Activated naive CD8-positive, alpha-beta T cell treated with anti-CD3 and anti-CD28 coated beads, Interleukin-2, amount 10 ng/mL, durations not matched to agents 7 days and 5 days (primary cell): ENCODE measurements at places on chromosomes 4 and X. TPM values are rescaled to one million over a fixed set of nuclear protein-coding genes. Genes with fewer than 3 reads are reported as not detected.

CMC4 gene
- 6.7 TPM for total RNA-seq

DNA sequence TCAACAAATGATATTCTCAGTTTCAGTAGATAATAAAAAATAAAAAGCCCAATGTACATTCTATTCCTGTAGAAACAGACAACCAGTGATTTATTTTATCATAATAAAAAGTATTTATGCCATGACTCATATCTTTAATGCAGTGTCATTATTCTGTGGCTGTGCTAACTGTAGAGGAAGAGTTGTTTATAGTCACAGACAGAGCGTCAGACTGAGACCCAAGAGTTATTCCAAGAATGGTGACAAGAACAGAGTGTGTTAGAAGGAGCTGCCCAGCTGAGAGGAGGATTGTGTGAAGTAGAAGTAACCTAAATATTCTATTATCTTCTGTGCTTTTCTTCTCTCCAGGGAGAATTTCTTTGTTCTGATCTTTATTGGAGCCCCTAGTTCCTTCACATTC is 210.7 kb downstream of the PPP1R2C start:
- H3K4me1 ChIP-seq, result no peaks in the 10 kb centered on the region
- no peak overlapping the region for H3K4me3 ChIP-seq
- H3K36me3 ChIP-seq, result peaks cover 1% of the 10 kb centered on the region
- no peak overlapping the region for H3K27ac ChIP-seq
- DNase-seq, result no peak

SYP gene
- 2.6 TPM for total RNA-seq

- H3K4me3 ChIP-seq, result no peak overlapping the region
- H3K27ac ChIP-seq, result no peak overlapping the region
- H3K4me1 ChIP-seq, result peaks cover 24% of the 10 kb centered on the region
- peaks cover 59% of the 10 kb centered on the region for H3K36me3 ChIP-seq
- no peaks in the 10 kb centered on the region for H3K27me3 ChIP-seq
Measured at GRCh38 chr4:177332119-177332518, 22.4 kb downstream of the NEIL3 start.
